ENCODE measurements at places on chromosomes 16 and 17.

- DNase-seq, result no peak
Observed at GRCh38 chr17:12365805-12366204, 299.9 kb upstream of the MYOCD start.

DNA sequence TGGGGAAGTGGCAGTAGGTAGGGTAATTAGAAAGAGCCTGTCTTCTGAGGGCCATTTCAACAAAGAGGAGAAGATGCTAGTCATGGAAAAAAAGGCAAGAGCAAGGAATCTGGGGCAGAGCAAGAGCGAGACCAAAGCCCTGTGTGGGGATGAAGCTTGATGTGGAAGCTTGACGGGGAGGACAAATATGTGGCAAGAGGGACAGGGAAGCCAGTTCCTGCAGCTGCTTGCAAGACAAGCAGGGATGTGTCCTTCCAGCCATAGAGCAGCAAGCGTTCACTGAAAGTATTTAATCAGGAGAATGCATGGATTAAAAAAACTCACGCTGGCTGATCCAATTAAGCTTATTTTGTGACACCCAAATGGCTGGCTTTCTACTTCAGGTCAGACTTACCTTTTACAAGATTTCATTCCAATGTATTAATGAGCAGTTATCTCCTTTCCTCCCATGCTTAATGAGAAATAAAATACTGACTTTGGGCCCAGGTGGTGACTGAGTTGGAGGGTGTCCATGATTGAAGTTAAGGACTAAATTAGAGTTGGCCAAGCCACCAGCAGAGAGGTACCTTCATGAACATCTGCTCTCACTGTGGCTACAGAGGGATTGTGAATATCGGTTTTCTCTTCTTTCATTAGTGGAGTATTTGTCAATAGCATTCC lies 76.8 kb downstream of the ABCA8 start:
- DNase-seq, result no peak

DNA sequence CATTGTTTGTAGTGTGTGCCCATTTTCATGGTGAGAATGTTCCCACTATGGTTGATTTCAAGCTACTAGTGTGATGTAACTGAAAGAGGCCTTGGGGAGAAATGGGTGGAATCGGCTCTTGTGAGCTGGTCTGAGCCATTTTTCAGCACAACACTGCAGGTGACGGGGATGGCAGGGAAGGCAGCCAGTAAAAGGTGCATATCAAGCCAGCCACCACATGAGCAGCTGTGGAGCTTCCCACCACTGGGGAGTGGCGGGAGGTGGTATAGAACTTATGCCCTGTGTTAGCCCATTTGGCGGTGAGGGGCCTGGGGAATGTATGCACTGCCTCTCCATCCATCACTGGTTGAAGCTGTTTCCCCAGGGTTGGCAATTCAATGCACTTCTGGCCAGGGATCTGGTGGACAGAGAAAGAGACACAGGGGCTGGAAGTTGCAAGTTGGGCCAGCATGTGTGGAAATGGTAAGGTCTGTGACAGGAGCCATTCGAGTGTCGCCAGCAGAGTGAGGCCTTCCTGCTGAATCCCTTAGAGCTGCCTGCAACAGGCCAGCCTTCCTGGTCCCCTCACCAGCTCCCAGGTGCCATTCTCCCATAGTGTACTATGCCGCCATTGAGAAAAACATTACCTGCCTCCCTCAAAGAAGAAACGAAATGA lies 31.7 kb upstream of the BRD7 start:
- no peak for DNase-seq

DNA sequence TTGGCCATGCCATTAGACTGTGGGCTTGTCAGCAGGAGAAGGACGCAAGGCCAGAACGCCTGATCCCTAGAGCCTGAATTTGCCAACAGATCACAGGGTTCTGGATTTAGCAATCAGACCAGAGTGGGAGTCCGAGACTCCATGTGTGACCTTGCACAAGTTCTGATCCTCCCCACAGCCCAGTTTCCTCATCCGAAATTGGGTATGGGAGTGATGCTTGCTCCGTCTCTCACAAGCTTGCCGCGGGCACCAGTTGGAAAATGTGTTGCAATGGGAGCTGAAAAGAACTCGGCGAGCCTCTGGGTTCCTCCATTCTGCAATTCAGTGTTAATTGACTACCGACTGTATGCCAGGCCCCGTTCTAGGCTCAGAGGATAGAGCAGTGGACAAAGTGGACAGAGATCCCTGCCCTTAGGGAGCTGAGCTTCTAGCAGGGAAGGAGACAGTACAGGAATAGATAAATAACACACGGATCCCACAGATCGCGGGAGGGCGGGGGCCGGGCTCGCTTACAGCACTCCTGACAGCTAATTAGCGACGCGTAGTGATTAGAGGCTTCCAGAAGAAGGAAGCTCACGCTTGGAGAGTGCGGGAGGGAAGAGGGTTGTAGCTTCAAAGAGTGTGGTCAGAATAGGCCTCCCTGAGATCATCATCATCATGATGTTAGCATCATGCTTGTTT lies 150.4 kb upstream of the CIBAR2 start:
- no peak for DNase-seq

DNA sequence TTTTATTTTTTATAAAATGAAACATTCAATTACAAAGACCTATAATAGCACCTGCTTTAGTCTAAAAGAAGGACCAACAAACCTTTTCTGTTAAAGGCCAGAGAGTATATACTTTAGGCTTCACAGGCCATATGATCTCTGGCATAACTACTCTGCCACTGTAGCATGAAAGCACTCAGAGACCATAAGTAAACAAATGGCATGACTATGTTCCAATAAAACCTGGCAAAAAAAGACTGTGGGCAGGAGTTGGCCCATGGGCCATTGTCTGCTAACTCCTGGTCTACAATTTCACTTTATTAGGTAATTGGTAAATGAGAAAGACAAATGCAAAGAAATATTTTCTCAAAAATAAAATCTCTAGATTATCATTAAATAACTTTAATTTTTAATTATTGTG lies 14.9 kb downstream of the CEP112 start:
- peak; percentile 41 for DNase-seq

DNA sequence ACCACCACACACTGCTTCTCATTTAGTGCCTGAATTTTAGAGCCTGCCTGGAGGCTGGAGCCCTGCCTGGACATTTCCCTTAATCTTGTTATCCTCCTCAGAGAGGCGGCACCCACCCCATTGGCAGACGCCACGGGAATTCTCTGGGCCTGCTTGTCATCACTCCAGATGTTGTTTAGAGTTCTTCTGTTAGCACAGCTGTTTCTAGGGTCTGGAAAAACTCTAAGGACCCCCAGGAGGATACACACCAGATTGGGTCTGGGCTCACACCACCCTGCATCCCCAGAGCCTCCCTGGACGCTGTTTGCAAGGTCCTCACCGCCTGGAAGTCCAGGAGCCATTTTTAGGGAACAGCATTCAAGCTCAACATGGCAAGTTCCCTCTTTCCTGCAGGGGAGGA lies 565 bp upstream of the XAF1 start:
- no peak for DNase-seq

DNA sequence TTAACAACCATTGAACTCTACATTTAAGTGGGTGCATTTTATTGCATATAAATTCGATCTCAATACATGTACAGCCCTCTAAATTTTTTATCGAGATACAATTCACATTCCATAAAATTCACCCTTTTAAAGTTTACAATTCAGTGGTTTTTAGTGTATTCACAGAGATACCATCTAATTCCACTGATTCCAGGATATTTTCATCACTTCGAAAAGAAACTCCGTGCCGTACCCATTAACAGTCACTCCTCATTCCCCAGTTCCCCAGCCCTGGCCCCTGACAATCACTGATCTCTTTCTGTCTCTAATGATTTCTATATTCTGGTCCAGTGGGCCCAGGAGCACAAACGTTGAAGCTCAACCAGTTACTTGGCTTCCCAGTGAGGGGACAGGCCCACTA lies 61.4 kb downstream of the CYB5B start:
- no peak for DNase-seq

DNA sequence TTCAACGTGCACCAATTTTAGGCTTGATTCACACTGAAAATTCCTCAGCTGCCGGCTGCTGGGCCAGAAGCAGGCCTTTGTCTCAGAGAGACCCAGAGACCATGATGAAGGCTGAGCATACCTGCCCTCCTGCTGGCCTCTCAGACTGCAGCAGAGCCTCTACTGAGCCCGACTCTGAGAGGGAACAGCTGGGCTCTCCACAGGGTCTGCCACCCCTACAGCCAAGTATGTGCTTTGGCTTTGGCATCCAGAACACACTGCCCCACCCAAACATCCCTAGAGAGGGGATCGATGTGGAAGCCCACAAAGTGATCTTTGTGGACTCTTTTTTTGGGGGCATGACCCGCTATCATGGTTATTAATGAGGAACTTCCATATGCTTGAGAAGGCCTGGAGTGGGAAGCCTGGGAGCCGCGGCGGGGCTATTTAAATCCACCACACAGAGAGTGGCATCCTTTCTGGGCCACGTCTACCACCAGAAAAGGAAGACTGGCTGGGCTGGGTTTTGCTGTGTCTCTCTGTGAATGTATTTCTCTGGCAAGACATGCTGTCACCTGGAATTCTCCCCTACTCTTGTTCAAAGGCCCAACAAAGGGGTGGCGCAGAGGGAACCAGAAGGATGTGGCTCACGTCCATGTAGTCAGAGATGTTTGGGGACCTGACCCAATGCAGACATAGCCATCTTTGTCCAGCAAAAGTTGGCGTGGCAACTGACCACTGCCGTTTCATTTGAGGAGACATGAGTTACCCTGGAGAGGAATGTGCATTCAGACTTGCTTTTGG lies 69.3 kb downstream of the GNAO1 start:
- no peak for DNase-seq

DNA sequence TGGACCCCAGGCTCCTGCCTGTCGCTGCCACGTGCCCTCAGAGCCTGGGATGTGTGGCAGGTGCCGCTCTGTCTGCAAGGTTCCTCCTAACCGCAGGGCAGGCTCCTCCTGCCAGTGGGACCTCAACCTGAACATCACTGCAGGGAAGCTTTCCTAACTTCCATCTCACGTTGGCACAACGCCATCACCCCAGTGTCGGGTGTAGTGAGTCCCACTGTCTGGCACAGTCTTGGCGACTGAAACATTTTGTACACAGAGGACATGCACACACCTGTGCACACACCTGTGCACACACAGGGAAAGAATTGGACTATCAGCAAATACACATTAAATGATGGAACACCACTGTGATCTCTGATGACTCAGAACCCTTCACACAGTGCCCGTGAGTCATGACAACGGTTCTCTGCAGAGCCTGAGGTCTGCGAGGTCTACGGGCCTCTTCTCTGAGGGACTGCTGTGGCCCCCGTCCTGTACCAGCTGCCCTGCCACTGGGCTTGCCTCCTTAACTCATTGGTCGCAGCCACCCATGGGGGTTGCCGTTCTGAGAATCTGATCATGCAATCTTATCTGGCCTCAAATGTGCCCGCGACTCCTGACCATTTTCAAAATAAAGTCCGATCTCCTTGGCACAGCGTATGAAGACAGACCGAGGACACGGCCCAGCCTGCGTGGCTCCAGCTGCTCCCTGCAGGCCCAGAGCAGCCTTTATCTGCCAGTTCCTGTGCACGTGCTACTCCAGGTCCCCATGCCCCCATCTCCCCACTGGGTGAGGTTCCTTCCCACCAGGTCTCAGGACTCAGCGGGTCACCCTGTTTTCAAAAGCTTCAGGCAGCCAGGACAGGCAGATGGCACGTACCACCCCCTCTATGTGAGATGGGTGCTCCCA lies 7.6 kb downstream of the CCDC57 start:
- DNase-seq, result peak; percentile 60

DNA sequence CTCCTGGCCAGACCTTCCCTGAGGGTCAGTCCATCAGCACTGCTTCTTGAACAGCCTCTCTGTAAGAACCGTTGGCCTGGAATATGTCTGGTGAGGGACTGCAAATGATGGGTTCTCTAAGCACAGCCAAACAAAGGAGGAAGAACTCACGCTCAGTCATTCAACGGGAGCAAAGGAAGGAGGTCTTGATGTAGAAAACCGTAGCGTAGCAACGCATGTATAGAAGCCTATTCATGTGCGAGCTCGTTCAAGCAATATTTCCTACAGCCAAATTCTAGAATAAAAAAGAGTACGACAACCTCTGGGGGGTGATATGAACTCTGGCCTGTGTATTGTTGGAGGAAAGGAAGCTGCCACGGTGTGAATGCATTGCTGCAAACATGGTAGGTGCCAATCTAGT lies 64.2 kb downstream of the RGS9 start:
- DNase-seq, result no peak

DNA sequence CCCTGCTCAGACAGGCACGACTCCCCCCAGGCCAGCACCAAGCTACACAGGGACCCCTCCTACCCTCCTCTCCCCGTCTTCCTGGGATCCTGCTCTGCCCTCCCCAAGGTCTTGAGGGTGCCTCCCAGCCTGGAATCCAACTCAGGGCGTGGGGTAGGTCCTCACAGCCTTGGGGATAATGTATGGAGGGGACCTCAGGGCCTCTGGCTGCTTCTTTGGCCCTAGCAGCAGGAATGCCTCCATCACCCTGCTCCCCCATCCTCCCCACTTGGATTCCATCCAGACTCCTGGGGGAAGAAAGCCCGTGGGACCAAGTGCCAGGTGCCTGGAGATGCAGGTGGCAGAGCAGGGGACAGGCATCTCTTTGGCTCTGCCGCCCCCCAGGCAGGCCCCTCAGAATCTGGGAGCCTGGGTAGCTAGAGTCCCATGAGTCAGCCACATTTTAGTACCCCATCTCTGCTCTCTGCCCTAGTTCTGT lies 10.7 kb upstream of the STAC2 start:
- DNase-seq, result peak; percentile 16

DNA sequence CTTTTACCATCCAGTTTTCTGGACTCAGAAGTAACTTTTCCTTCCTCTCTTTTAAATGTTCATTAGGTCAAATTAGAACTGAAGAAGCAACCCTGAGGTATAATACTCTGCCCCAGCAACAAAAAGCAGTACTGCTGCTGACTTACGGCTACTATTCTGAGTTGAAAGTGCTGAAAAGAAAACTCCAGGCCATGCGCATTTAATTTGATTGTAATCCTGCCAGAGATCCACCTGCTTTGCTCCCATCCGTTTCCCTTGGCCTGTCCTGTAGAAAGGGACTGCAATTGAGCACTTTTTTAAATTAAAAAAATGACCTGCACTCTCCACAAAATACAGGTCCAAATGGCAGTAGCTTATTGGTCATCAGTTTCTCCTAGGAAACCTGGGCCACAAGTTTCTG lies 61.6 kb downstream of the PITPNC1 start:
- DNase-seq, result no peak

DNA sequence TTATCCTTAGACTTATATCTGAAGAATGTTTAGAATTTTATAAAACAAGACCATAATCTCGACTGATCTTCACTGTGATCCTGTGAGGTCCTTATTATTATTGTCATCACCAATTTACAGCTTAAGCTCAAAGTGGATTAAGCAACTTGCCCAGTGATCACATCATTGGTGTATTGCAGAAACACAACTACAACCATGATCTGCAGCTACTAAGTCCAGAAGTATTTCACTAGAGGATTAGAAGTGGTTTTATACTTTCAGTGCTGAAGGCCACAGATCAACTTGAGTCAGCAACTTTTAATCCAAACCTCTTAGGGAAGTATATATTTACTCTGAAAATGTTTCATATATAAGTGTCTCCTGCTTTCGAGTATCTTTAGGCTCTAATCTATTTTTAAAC lies 624.3 kb upstream of the SOX9 start:
- DNase-seq, result no peak

All from HT-29 (cell line).